ENCODE measurements at places on chromosomes 2 and 18. TPM values are rescaled to one million over a fixed set of nuclear protein-coding genes. Genes with fewer than 3 reads are reported as not detected.

COL5A2 gene
- 3.6 TPM for polyA plus RNA-seq

C1GALT1C1L gene
- polyA plus RNA-seq, result 3.5 TPM

TUBB8B gene
- 0.45 TPM for polyA plus RNA-seq

SCYGR5 gene
- polyA plus RNA-seq, result not detected

MALT1 gene
- 10.4 TPM for polyA plus RNA-seq
